ENCODE measurements at places on chromosomes 7 and 10.
A peak's percentile ranks its signal among the peaks of the same experiment; 100 is the strongest.

GRCh38 chr10:79045566-79046175 lies 23.1 kb upstream of the ZMIZ1 start:
- DNase-seq: no peak

DNA sequence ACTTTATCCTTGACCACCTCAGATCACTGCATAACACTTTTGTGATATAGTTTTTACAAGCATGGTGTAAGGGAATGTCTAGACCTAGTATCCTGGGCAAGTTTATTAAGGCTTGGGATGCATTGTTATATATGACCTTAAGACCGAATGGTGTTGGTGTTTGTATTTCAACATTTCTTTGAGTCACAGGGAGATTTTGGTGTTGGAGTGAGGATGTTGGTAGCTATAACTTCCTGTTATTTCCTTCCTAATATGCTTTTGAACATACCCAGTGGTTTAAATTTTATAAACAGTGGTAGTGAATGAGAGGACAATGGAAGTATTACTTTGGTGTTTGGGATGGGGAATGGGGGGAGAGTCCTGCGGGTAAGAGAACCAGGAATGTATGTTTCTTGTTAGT lies 2.6 kb downstream of the EXOC4 start:
- DNase-seq: no peak

DNA sequence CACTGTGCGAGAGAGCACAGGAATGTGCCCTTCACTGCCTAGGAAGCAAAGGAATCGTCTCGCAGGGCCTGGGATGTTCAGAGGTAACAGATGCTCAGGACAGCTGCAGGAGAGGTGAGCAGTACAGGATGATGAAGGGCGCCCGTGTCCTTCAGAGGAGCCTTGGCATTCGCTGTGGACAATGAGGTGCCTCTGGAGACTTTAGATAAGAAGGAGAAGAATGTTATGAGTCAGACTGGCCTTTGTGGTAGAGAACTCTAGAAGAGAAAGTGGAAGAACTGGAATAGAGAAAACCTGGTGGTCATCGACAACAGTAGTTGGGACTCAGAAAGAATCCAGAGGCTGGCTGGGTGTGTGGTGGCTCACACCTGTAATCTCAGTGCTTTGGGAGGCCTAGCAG lies 64.4 kb upstream of the LEP start:
- DNase-seq: no peak

DNA sequence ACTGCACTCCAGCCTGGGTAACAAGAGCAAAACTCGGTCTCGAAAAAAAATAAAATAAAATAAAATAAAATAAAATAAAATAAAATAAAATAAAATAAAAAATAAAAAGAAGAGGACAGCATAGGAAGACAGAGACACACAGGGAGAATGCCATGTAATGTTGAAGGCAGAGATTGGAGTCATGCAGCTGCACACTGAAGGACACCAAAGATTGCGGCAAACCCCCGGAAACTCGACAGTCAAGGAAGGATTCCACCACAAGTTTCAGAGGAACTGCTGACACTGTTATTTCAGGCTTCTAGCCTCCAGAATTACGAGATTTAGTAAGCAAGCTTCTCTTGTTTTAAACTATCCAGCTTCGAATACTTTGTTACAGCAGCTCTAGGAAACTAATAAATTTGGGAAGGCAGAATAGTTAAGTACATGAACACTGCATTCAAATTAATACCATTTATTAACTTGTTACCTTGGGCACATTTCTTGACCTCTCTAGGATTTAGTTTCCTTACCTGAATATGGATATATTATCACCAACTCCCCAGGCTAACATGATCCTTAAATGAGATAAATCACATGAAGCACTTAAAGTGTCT lies 9.5 kb downstream of the CPED1 start:
- no peak for DNase-seq

DNA sequence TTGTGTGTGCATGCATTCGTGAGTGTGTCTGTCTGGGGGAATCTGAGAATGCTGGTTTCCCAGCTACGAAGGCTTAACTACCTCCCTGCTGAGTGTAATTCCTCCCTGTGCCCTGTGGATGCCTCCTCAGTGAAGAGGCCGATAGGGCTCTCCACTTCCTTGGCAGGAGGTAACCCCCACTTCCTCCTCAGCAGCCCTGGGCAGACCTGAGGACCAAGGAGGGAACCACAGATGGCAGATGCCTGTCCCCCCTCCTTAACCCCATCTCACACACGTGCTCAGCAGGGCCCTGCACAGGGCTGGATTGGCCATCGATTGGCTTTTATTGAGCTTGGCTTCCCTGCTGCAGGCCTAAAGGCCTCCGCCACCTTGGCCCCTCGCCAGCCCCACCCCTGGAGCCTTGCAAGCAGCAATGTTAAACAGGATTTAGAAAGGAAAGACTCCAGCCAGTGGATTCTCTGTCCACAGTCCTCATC lies 45.6 kb upstream of the LRRC4 start:
- no peak for DNase-seq

- no peak for DNase-seq
Measured at GRCh38 chr7:2777898-2778535, 66.1 kb downstream of the GNA12 start.

DNA sequence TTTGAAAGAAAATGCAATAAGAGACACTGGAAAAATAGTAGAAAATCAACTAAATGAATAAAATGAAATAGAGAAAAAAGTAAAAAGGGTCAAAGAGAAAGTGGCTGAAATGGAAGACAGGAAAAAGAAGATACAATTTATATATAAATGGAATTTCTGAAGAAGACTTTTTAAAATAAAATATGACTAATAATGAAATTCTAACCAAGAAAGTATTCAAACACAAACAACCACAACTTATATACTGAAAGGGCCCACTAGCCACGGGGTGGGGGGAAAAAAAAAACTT lies 232.1 kb downstream of the IMMP2L start:
- DNase-seq: no peak

DNA sequence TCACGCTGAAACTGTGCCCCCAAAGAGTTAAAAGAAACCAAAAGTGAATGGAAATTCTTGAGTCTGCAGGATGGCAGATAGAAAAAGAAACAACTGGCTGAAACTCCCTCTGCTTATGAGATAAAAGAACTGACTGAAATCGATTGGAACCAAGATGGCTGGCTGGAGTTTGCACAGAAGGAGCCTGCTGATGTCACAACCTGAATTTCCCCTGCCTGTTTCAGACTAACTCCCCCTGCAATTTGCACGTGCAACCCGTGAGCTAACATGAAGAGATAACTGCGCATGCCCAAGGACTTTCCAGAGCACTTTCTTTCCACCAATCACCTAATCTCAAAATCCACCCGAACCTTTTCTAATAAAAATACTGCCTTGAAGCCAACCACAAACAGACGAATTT lies 435.5 kb downstream of the CALN1 start:
- no peak for DNase-seq

DNA sequence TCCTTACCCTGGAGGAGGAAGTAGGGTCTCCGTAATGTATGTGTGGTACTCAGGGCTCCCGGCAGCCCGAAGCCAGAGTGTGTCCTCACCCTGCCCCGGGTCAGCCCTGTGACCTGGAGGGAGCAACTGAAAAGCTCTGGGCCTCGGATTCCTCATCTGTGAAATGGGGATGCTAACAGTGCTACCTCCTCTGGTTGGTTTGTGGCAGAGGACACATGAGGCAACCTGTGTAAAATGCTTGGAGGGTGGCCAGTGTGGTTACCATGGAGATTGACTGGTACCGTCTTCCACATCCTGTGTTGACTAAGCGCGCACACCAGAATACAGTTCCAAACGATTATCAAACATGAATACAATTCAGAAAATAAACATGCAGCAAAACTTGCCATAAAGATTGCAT lies 163.8 kb upstream of the KLF6 start:
- DNase-seq: peak; percentile 43
